ENCODE measurements at places on chromosomes 3 and 15.

- no peak for DNase-seq
Observed at GRCh38 chr3:160130071-160130470, 95.2 kb upstream of the C3orf80 start.

GRCh38 chr15:94610485-94610884 is 379.1 kb downstream of the MCTP2 start:
- no peak for DNase-seq

- no peak for DNase-seq
Observed at GRCh38 chr15:46552316-46552715, 917.5 kb downstream of the SQOR start.

- DNase-seq: no peak
Observed at GRCh38 chr3:37506956-37507535, 332.7 kb upstream of the LRRFIP2 start.

Data from activated T-helper 1 cell treated with anti-CD3 and anti-CD28 coated beads, Interleukin-2, amount 50 U/mL, for 16 hours (primary cell).